ENCODE measurements at places on chromosomes 7 and 10.

DNA sequence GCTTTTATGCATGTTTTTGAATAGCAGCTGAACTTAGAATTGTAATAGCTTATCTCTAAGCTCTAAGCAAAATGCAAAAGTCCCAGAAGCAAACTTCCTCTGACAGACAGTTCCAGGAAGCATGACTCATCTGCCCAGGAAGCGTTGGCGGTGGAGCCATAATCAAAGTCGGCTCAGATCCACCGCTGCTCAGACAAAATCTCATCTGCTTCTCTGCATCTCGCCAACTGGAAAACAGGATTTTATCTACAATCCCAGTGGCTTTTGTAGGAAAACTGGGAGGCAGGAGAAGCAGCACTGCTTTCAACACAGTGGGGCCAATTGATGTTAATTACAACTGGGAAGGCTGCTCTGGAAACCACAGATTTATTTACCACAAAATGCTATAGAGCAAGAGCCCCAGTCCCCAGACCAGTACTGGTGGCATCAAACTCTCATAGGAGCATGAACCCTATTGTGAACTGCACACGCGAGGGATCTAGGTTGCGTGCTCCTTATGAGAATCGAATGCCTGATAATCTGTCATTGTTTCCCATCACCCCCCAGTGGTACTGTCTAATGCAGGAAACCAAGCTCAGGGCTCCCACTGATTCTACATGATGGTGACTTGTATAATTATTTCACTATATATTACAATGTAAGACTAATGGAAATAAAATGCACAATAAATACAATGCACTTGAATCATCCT is 99.9 kb downstream of the CUBN start:
- peak; percentile 35 for DNase-seq

DNA sequence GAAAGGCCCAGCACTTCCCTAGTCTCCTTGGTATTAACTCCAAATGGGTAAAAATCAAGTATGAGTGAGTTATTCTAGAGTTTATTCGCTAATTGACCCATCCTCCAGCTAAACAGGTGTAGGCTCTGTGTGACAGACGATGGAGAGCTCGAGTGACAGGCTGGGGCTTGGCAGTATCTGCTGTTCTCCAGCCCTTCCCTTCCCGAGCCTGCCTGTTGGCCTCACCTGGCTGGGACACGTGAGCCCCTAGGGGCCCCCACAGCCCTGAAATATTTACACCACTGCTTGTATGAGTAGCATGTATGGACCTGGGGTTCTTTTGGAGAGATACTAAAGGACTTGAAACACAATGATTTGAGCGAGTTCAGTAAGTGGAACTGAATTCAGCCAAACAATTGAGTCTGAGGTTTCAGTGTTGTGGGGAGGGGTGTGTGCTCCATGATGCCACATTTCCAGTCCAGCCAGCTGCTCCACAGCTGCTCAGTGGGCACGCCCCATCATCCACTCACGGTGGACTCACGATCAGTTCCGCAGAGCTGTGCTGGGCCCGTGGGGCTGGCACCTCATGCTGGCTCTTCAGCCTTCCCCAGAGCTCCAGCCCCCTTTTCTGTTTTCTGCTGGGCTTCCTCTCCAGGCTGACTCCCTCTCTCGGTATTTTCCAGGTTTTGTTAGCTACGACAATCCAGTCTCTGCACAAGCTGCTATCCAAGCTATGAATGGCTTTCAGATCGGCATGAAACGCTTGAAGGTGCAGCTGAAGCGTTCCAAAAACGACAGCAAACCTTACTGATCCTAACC is 283.0 kb downstream of the USP6NL start:
- no peak for DNase-seq

- no peak for DNase-seq
Measured at GRCh38 chr7:95715274-95715673, 57.1 kb upstream of the DYNC1I1 start.

- no peak for DNase-seq
Measured at GRCh38 chr7:87413951-87414793, 61.3 kb downstream of the ABCB4 start.

DNA sequence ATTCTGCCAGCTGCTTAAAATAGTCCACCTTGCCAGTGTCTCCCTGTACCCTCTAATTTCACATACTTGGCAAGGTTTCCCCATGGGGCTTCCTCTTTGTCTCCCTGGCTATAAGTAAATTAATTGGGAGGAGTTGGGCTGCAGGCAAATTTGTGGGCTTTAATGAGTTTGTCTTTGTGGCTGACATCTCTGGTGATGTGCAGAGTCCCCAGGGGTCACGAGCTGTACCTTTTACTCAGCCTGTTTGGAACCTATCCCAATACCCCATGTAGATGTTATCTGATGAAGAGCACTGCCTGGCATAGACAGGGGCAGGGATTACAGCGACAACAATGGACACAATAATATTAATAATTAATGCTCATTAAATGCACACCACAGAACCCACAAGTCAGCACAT is 132.5 kb downstream of the SLIT1 start:
- DNase-seq: no peak

GRCh38 chr10:26593896-26594295 is 103.6 kb upstream of the PDSS1 start:
- no peak for DNase-seq

GRCh38 chr10:128739930-128740329 is 613.7 kb upstream of the MKI67 start:
- no peak for DNase-seq

DNA sequence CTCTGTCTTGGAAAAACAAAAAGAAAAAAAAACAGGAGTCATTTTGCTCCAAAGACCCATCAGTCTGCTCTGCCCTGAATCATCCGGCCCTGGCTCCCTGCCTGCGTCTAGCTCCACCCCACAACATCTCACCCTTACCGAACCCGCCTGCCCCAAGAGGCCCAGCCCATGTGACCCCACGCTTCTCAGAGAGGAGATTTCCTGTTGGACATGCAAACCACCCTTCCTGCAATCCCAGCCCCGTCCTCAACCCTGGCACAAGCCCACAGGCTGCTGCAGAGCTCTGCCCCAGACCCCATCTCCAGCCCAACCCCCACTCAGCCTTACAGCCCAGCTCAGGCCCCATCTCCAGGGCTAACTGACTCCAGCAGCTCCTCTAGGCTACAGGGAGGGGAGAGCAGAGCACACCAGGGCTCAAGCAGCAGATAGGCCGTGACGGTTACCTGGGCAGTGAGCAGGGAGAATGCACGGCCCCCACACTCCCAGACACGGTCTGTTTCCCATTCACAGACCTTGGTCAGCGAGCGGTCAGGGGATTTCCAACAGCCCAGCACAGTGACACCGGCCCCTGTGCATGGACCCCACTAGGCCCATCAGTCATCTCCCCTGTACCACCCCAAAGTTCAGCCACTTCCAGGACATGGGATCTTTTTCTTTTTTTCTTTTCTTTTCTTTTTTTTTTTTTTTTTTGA is 69.9 kb upstream of the GTF2I start:
- DNase-seq: no peak

DNA sequence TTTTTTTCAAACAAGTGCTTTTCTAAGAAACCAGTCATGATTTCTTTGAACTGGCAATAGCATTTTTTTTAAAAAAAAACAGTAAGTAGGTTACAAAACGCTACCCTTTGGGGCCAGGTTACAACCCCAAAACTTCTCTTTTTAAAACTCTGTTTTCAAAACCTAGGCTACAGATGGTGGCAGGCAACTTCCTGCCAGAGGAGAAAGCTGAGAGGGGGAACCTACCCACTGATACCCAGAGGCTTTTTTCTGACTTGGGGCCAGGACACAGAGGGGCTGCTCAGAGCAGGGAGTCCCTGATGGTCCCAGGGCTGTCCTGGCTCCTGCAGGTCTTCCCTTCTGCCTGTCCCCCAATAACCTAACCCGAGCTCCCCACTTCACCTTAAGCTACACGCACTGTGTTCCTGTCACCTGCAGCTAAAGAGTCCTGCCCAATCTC is 6.9 kb downstream of the STN1 start:
- DNase-seq: no peak

DNA sequence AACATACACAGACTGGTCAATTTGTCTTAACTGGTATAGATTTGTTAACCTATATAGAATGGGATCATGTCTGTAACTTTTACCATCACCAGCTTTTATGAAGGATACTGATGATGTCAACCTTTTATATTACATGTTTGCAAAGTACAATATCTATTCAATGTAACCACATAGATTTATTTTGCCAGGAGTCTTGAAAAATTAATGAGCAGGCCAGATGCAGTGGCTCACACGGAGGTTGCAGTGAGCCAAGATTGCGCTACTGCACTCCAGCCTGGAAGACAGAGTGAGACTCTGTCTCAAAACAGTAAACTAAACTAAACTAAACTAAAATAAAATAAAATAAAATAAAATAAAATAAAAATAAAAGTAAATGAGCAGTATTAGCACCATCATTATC is 30.0 kb upstream of the PARD3 start:
- DNase-seq: no peak

- DNase-seq: no peak
Measured at GRCh38 chr7:102089175-102090098, 197.2 kb upstream of the SH2B2 start.

- DNase-seq: peak; percentile 39
Measured at GRCh38 chr7:27150568-27151340, 1.6 kb downstream of the HOXA3 start.

DNA sequence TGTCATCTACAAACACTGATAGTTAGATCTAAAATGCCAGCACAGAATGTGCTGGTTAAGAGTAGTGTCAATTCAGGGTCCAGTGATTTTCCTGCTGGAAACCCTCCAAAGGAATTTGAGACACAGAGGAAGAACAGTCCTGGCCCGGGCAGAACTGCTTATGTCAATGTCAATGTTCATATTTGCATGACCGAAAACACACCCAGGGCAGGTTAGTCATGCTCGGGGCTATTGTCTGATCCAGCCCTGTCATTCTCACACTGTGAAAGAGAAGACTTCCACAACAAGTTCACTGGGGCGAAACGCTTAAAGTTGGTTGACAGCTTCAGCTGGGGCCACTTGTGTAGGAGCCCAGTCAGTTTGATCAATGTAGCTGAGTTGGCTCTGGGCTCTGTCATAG is 139.3 kb downstream of the C1GALT1 start:
- DNase-seq: no peak

DNA sequence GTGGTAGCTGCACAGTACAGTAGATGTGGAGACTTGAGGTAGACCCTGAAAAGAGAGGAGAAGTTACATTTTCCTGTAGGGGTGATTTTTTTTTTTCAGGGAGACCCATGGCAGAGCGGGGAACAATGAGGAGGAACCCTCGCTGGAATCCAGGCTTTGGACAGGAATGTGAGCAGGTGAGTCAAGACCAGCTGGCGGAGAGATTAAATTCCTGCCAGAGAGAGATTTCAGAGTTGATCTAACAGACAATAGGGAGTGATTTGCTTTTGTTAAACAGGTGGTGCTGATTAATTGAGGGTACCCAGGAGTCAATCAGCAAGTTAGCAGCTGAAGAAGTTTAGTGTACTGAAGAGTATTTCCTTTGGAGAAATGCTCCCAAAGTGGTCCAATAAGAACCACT is 41.6 kb upstream of the MINDY3 start:
- no peak for DNase-seq

DNA sequence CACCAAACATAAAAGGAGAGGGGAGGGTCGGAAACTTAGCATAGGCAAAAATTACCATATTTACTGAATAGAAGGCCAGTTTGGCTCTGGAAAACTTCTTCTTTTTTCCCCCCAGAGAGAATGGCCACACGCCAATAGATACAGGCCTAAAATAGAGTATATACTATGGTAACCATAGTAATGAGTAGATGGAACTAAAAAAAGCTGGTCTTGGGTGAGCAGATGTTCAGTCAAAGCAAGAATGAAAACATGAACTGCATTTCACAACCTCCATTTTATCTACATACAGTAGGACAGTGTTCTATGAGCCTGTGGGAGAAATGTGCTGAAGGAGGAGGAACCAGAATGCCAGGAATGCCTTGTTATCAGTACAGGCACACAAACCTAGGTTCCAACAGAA is 141.7 kb upstream of the SEMA3A start:
- DNase-seq: no peak

- DNase-seq: no peak
Measured at GRCh38 chr7:41098846-41099245, 604.0 kb downstream of the INHBA start.

DNA sequence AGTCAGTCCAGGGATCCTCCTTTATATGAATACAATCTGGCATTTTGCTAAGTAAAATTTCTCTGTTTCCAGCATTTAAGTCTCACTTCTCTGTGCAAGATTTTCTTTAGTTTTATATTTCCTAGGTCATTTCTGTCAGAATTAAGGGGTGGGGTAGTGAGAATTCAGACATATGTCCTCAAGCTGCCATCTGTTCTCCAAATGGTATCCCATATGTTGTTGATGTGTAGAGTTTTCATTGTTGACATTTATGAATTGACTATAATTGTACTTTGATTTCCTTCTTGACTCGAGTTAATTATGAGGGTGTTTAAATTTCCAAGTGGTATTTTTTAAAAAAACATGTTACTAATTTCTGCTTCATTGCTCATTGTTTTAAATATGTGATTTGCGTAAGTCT is 148.8 kb downstream of the NPSR1 start:
- DNase-seq: no peak

GRCh38 chr7:39399986-39400385 is 166.2 kb upstream of the YAE1 start:
- DNase-seq: no peak

- DNase-seq: no peak
Measured at GRCh38 chr7:18414885-18415284, 80.7 kb upstream of the HDAC9 start.

GRCh38 chr10:117860823-117861222 is 185.9 kb downstream of the RAB11FIP2 start:
- no peak for DNase-seq

- DNase-seq: no peak
Measured at GRCh38 chr7:32489788-32490126, 423 bp downstream of the LSM5 start.

DNA sequence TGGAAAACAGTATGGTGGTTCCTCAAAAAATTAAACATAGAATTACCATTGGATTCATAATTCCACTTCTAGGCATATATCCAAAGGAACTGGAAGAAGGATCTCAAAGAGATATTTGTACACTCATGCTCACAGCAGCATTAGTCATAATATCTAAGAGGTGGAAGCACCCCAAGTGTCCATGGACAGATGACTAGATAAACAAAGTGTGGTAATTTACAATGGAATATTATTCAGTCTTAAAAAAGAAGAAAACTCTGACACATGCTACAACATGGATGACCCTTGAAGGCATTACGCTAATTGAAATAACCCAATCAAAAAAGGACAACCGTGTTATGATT is 594.2 kb downstream of the KCNMA1 start:
- DNase-seq: no peak

GRCh38 chr7:88344956-88345832 is 38.5 kb upstream of the STEAP4 start:
- DNase-seq: no peak

DNA sequence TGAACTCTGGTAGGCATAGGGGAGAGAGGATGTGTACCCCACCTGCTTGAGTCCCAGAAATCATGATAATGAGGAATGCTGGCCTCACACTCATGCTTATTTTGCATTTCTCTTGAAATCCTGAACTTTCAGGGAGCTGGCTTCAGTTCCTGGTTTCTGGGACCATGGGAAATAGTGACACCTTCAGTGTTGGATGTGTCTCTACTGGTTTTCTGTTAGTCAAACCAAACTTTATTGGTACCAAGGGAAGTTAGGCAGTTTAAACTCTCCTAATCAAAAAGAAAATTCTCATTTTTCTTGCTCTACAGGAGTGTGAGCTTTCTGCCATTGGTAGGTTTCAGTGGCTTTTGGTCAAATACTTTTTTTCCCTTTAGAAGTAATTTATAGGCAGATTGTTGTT is 11.8 kb upstream of the PCGF5 start:
- no peak for DNase-seq

- DNase-seq: no peak
Measured at GRCh38 chr10:72567889-72568640, 57.8 kb downstream of the MICU1 start.

Data from stimulated activated CD8-positive, alpha-beta memory T cell treated with anti-CD3 and anti-CD28 coated beads, Interleukin-4, amount 100 ng/mL, for 1 hour (primary cell).